ENCODE measurements at places on chromosomes 1 and 21.

- peak; percentile 79 for DNase-seq
Measured at GRCh38 chr1:35718492-35719336, at the start of gene C1orf216. Gene C1orf216, minus strand, starts transcription at chr1:35718884. Its CDS starts 2,563 bp downstream, at chr1:35716321.

DNA sequence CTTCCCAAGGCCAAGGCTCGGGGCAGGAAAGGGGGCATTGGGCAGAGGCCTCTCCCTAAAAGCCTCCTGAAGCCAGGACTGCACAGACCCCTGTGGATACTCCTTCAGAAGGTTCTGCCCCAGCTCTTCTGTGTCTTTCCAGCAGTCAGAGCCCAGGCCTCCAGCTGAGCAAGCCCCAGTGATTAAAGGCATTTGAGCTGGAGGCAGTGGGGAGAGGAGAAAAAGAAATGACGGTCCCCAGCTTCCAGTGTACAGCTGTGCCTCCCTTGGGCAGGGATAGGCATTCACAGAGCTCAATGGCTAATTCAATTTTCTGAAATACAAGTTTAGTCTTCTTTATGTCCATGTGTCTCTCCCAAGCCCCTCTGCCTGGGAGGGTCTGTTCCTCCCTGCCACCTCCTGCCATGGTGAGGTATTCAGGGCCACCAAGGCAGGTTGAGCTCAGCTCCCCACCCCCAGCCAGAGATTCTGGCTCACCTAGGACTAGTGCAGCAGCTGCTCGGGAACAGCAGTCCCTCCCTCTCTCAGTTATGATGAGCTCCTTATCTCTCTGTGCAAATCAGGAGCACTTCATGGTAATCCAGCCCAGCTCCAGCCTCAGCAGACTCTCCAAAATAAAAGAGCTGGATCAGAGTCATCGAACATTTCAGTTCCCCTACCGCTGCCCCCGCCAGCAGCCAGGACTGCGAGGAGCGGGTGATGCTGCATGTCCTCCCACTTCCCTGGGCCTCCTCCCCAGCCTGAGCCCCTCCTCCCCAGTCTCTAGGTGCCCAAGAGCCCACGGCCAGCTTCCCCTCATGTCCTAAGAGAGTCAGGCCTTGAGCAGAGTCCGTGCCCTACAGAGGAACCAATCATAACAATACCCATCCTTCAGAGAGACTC lies 208.4 kb upstream of the ZC3H12A start:
- no peak for DNase-seq

GRCh38 chr1:189775343-189775742 lies 702.3 kb downstream of the BRINP3 start:
- no peak for DNase-seq

DNA sequence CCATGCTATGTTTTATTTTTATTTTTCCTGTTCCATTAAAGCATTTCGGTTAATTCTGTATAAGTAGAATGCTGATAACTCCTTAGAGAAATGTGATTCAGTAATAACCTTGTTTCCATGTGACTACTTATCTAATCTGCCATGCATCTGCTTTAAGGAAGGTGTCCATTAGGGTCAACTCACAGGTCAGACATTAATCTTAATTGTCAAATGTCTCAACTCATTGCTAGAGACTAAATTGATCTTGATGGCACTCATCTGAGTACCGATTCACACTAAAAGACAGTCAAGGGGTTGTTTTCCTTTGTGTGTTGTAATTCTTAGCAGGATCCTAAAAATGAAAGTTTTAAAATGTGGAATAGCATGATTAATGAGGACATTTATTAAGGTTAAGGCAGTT lies 41.8 kb downstream of the ITSN1 start:
- DNase-seq, result no peak

- peak; percentile 23 for DNase-seq
Measured at GRCh38 chr1:29849038-29849750, 612.9 kb downstream of the PTPRU start.

DNA sequence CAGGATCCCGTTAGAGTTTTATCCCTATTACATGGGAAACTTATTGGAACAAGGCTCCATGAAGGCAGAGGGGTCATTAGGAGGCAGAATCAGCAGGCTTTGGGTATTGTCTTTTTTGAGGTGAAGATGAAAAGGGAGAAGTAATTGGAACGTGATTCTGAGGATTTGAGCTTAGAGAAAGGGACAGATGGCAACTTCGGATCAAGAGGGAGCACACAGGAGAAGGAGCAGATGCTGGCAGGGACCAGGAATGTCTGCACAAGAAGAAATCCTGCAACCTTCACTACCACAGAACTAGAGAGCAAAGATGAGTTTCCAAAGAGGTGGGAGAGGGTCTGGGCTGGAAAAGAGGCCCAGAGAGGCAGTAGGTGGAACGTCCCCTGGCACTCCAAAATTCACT lies 202.8 kb downstream of the RRAGC start:
- DNase-seq, result no peak

GRCh38 chr1:113247782-113248181 lies 142.5 kb upstream of the MAGI3 start:
- DNase-seq, result no peak

GRCh38 chr1:174556392-174556791 lies 108.6 kb downstream of the GPR52 start:
- peak; percentile 19 for DNase-seq

DNA sequence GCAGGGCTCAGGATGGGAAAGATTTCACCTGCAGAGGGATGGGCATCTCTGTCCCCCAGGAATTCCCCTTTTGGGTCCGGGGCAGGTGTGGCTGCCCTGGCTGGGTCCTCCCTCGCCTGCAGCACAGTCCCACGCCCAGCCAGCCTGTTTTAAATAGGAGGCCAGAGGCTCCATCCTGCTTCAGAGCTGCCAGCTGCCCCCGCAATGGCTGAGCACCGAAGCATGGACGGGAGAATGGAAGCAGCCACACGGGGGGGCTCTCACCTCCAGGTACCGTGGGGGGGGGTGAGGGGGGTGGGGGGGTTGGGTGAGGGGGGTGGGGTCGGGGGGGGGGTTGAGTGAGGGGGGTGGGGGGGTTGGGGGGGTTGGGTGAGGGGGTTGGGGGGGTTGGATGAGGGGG lies 3.6 kb downstream of the SCNN1D start:
- no peak for DNase-seq
